ENCODE measurements at places on chromosomes 11 and 22. TPM values are rescaled to one million over a fixed set of nuclear protein-coding genes. Genes with fewer than 3 reads are reported as not detected.

Gene HINFP
- 39.2 TPM for polyA plus RNA-seq

Gene RIMBP3C
- 0.23 TPM for polyA plus RNA-seq

Gene DENND6B
- polyA plus RNA-seq = 12.9 TPM

Gene OR4D10
- not detected for polyA plus RNA-seq

Gene GP1BB
- 3.4 TPM for polyA plus RNA-seq

Gene OR4A16
- not detected for polyA plus RNA-seq

Gene EFCAB6
- 3.1 TPM for polyA plus RNA-seq

Gene TNRC6B
- polyA plus RNA-seq = 16.0 TPM

Gene KRTAP5-8
- polyA plus RNA-seq = not detected

Gene EML3
- 42.2 TPM for polyA plus RNA-seq

Gene LRRC74B
- 0.31 TPM for polyA plus RNA-seq

Gene ARHGAP20
- polyA plus RNA-seq = 43.6 TPM

Gene UCP2
- polyA plus RNA-seq = 38.6 TPM

Gene RTN4RL2
- 3.7 TPM for polyA plus RNA-seq

Gene TUBA8
- 2.6 TPM for polyA plus RNA-seq

Gene RHOD
- polyA plus RNA-seq = 14.8 TPM

Gene SLC6A5
- polyA plus RNA-seq = not detected

Gene LRRN4CL
- 0.72 TPM for polyA plus RNA-seq

Gene TEX54
- not detected for polyA plus RNA-seq

Gene CCDC86
- 18.4 TPM for polyA plus RNA-seq

Gene WNT11
- polyA plus RNA-seq = 52.5 TPM

Gene ARHGAP8
- 31.1 TPM for polyA plus RNA-seq

Gene ELFN2
- polyA plus RNA-seq = 0.70 TPM

Gene INS
- not detected for polyA plus RNA-seq

Gene RAB38
- 21.2 TPM for polyA plus RNA-seq

Gene OR51B2
- polyA plus RNA-seq = not detected

Gene RBM4B
- polyA plus RNA-seq = 75.1 TPM

Gene PNPLA5
- not detected for polyA plus RNA-seq

Gene DGAT2
- polyA plus RNA-seq = 1.2 TPM

Gene OR5A1
- polyA plus RNA-seq = 0.01 TPM

Gene TP53AIP1
- polyA plus RNA-seq = 0.98 TPM

Gene GGT5
- polyA plus RNA-seq = 11.5 TPM

Gene DEFB108B
- polyA plus RNA-seq = not detected

Gene SLC5A12
- polyA plus RNA-seq = 0.34 TPM

Gene SGSM1
- polyA plus RNA-seq = 3.1 TPM

Gene OR51B4
- polyA plus RNA-seq = not detected

Gene BEST1
- polyA plus RNA-seq = 4.4 TPM

Gene SLC1A2
- polyA plus RNA-seq = 18.9 TPM

Gene GTSE1
- 11.8 TPM for polyA plus RNA-seq

Gene NAA40
- 34.8 TPM for polyA plus RNA-seq

Gene C11orf98
- polyA plus RNA-seq = 53.6 TPM

Gene CNTF
- polyA plus RNA-seq = 0.64 TPM

Gene CARD16
- 21.0 TPM for polyA plus RNA-seq

Gene TH
- 1.4 TPM for polyA plus RNA-seq

Gene ALDH3B2
- polyA plus RNA-seq = 1.7 TPM

Gene UEVLD
- polyA plus RNA-seq = 20.2 TPM

Gene PRR14L
- polyA plus RNA-seq = 28.6 TPM

Gene PHLDB1
- polyA plus RNA-seq = 83.9 TPM

Gene LDLRAD3
- 17.6 TPM for polyA plus RNA-seq

Gene CXCR5
- polyA plus RNA-seq = not detected

Gene OR6Q1
- polyA plus RNA-seq = not detected

Gene UPK3A
- polyA plus RNA-seq = not detected

Gene OR8D4
- polyA plus RNA-seq = not detected

Gene LARGE1
- polyA plus RNA-seq = 33.2 TPM
